Right atrium auricular region (tissue), 2 donors: ENCODE measurements at places on chromosomes 1 and 21.

- no peak for DNase-seq
These were observed 74.9 kb upstream of the MORC3 start for GRCh38 chr21:36245115-36245514.

GRCh38 chr1:38221006-38221649 lies 174.5 kb upstream of the POU3F1 start:
- no peak for DNase-seq

- DNase-seq: no peak
These were observed 7.3 kb upstream of the STUM start for GRCh38 chr1:226541231-226541630.

GRCh38 chr1:226158457-226158856 lies 28.1 kb downstream of the ACBD3 start:
- no peak for DNase-seq

DNA sequence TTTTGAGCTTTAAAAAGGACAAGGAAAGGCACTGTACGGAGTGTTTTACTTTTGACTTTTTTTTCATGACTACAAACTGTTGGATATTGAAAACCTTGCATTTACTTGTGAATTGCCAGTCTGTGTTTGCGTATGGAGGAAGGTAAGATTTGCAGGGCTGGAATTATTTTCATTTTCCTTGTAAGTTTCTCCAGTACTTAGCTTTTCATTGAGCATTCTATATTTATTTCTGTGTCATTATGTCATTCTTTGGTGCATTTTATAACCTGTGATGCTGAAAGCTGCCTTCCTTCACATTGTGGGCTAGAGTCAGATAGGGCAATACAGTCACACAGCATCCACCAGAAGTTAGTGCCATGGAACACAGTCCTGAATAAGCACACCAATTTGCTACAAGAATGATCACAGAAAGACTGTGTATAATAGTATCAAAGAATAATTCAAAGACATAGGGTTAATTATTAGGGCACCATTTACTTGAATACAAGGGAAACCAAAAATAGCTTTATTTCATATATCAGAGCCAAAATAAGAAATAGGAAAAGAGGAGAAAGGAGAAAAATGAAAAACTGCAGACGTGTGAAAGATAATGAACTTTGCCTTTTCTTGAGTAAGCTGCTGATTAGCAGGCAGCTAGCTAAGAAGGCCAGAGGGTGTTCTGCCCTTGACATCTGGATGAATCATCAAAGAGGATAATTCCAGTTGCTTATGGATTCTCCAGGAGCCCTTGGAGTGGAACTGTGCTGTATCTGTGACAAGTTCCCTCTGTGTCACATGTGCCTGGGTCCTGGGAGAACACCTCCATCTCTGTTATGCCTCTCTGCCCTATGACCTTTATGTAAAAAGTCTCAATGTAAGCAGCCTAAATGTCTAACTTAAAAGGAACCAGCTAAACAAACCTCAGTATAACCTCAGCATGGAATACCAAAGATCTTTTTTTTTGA lies 8.0 kb upstream of the FAM20B start:
- no peak for DNase-seq
